ENCODE measurements at places on chromosomes 5 and 9.

DNA sequence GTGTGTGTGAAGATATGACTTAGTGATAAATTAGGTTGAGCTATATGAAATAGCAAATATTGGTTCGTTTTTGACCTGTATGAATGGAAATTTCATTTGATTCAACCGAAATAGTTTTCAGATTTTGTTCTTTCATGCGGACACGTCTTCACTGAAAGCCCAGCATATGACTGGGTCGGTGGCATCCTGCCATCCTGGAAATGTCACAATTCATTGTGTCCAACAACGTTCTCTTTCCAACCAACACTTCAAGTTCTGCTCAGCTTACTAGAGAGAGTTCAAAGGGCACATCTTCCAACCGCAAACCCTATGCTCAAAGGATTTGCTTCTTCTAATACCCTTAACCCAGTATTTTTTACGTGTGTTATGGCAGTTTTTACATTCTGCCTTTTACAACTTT lies 252.5 kb downstream of the NTRK2 start:
- DNase-seq = no peak

GRCh38 chr9:114248299-114248707 lies 74.6 kb upstream of the ORM1 start:
- no peak for DNase-seq

DNA sequence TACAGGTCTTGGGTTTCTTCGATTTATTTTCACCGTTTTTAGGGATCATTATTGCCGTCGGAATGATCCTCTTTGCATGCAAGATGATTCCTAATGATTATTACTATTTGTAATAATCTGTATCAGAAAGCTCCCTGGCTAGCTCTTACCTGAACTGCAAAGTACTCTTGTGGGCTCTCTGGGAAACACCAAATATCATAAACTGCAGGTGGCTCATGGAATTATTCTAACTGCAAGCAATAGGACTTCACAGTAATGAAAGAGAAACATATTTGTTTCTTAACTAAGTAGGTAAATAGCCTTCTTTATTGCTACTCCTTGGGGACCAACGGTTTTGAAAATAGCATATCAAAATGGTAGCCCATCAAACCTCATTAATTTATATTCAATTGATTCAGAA lies 219.4 kb downstream of the NFIB start:
- no peak for DNase-seq

DNA sequence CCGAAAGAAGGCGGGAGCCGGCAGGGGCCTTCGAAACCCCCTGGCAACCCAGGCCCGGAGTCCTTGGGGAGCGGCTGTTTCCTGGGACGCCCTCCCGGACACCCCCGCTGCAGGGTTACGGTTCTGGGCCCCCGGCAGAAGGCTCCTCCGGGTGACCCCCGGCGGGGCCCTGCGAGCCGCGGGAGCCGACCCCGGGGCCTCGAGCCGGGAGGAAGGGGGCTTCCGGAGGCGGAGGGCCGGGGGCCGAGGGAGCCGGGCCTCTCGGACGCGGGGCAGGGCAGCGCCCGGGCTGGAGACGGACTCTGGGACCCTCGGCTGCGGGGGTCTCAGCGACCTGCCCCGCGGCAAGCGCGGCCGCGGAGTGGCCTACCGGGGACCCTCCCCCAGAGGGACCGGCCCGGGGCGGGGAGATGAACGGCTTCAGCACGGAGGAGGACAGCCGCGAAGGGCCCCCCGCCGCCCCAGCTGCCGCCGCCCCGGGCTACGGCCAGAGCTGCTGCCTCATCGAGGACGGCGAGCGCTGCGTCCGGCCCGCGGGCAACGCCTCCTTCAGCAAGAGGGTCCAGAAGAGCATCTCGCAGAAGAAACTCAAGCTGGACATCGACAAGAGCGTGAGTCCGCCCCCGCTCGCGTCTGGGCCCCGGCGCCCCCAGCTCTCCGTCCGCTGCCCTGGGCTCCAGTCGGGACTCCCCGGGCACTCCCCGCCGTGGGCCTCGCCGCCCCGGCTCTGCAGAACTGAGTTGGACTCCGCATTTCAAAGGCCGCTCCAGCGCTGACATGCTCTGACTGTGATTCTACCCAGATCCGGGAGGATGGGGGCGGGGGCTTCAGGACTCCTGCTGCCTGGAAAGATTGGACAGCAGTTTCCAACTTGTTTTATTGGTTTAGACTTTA lies 645 bp downstream of the SAP30L start:
- peak; percentile 57 for DNase-seq

GRCh38 chr5:37532976-37533740 lies 154.0 kb downstream of the WDR70 start:
- peak; percentile 5 for DNase-seq

DNA sequence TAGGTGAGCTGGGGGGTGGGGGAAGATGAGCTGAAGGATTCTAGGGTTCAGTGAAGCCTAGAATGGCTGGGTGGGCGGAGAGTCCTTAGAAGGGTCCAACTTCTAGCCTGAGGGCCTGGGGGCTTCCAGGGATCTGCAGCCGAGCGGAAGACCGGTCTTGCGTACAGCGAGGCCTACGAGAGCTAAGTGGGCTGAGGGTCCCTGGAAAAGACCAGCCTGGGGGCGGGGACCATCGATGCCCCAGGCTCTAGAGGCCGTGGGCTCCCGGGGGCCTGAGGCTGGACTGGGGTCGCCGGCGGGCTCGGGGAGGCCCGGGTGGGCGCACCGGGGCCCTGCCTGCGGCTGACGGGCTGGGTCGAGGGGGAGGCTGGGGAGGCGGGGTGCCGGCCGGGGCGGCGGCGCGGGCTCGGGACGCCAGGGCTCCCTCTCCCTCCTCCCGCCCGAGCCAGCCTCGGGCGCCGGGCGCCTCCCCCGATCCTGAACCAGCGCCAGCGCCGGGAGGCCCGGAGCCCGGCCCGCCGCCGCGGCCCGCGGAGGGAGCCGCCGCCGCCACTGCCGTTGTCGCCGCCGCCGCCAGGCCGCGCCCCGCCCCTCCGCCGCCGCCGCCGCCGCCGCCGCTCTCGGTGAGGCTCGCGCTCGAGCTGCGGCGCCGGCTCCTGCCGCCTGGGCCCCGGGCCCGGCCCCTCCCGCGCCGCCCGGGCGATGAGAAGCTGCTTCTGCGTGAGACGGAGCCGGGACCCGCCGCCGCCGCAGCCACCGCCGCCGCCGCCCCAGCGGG lies at the start of gene MVB12B:
Gene MVB12B (plus strand): TSS at position 602 of the 778 bp plus-strand sequence. CDS start 101 bp downstream, at position 703.
- no peak for DNase-seq

DNA sequence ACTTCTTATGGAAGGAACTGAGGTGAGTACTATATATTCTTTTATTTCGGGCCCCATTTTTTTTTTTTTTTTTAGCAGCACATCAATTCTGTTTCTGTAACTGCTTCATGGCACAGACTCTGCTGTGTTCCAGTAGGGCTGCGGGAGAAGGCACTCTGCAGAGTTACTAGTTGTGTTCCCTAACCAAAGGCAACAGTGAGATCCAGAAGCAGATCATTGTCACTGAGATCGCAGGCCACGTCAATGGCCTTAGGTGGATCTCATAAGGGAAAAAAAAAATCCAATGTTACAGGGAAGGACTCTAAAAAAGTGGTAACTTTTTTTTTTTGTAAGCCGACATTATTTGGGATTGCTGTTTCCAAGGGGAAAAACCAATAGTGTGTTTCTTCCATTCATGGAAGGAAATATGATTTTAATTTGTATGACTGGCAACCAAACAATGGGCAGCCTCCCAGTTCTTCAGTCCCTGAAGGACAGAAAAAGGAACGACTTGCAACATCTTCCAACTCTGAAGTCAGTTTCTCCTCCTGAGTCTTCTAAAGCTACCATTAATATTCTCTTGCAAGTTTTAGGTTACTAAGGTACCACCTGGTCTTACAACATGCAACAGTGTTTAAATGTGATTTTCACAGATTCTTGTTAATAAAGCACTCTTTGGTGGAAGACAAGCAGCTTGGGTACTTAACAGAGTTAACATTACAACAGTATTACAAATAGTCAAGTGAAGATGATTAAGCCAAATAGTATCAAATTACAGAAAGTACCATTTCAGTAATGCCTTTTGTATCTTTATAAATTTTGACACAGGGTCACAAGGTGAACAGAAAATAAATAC lies 52.8 kb downstream of the HABP4 start:
- DNase-seq = peak; percentile 57

DNA sequence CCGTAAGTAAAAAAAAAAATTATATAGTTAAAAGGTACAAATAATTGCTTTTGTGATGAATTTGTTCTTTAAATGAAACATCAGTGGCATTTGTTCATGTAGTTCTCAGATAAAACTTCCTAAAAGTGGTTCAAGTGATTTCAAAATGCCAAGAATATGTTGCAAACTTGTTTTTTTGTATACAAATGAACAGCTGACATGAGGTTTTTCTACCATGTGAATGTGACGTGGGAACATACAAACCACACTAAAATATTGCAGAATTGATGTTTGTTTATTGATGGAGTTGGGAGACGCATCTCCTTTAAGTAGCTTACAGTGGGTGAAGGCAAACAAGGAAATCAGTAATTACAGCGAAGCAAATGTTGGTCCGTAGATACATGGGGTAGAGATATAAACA lies 16.9 kb downstream of the BASP1 start:
- no peak for DNase-seq

GRCh38 chr9:20355022-20355421 lies 267.3 kb downstream of the MLLT3 start:
- peak; percentile 86 for DNase-seq

GRCh38 chr5:88663793-88664216 lies 219.2 kb downstream of the MEF2C start:
- DNase-seq = no peak

- no peak for DNase-seq
These were observed 31.6 kb downstream of the ENC1 start for GRCh38 chr5:74608736-74609601.

DNA sequence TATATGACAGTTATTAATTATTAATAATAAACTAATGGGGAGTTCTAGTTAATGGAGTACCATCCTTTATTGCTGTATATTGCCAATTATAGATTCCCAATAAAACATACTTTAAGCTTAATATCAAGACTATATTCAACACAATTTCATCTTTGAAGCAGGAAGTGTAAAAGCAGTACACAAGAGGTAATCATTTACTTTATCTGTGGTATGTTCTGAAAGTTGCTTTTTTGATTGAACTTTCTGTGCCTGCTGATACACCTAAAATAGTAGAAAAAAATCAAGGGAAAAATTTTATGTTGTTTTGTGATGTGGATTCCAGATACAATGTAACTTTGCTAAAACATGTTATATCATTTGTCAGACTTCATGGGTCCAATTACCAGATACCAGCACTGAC lies 58.0 kb downstream of the ACO1 start:
- DNase-seq = no peak

DNA sequence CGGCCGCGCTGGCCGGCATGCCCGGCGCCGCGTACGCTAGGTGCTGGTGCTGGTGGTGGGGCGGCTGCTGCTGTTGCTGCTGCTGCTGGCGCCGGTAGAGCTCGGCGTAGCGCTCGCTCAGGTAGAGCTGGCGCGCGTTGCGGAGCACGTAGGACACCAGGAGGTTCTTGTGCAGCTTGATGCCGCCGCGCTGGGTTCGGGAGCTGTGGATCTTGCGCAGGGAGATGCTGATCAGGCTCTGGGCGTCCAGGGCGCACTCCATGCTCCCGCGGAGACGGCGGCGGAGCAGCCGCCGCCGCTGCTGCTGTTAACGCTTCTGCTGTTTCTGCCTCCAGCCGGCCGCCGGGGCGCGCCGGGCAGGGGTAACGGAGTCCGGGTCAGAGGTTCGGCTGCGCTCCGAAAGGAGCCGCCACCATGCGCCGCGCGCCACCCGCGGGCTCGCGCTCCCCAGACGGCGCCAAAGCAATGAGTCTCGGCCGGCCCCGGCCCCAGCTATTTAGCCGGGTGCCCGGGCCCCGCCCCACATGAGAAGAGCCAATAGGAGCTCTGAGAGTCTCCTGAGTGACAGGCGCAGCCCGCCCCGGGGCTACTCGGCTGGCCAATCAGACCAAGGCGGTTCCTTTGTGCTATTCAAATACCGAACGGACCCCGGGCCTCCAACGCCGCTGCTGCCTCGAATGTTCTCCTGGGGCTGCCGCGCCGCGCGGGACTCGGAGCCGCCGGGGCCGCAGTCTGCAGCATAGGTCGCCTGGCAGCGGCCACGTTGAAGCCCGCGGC lies at the start of gene IER5L:
Gene IER5L (minus strand): TSS at position 471 of the 777 bp plus-strand sequence. CDS start 209 bp downstream, at position 262.
- DNase-seq = peak; percentile 94

GRCh38 chr5:143653256-143653655 lies 158.7 kb upstream of the HMHB1 start:
- DNase-seq = no peak

DNA sequence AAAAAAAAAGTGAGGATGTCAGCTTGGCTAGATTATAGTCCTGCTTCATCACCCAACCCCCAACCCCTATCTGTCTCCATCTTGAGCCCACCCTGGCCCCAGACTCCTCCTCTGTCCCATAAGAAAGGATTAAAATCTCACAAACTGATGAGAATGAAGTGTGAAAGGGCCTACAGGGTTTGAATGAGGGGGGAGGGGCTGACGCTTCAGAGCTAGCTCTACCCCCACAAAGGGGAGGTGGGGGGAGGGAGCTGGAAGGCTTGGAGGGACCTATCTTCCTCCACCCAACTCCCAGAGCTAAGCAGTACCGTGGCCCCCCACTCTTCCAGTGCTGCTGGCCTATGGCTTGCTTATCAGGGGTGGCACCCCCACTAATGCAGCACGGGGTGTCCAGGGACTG lies 43.7 kb upstream of the HAND1 start:
- no peak for DNase-seq

DNA sequence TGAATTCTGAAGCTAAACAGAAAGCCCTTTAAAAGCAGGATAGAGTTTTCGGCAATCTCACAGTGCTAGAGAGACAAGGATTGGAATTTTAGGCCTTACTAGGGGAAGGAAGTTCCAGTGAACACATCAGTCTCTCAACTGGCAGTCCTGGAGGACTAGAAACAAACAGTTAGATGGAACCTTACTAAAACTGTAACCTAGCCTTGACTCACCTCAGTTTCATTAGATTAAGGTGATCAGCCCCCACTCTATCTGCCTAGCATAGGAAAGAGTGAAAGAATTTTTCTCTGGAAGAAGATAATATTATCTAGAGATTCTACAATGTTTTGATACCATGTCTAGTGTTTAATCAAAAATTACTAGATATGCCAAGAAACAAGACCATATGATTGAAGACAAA lies 25.8 kb upstream of the SMIM23 start:
- DNase-seq = peak; percentile 23

GRCh38 chr5:89595056-89595455 lies 712.1 kb upstream of the MEF2C start:
- no peak for DNase-seq

DNA sequence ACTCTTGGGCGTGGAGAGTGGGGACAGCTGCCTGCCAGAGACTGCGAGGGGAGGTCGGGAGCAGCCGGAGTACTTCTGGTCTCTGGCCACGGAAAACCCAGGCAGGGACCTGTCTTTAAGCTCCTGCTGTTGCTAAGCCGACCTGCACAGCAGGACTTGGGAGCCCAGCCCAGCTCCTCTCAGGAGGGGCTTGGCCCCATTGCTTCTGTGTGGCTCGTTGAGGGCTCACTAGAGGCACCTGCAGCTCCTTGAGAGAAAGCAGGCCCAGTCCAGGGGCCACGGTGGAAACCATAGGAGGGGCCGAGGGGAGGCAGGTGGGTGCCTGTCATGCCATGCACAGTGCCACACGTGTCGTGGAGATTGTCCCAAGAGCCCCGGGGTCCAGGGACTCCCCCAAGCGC lies 3.3 kb upstream of the LCN2 start:
- no peak for DNase-seq

Measured in fibroblast of the aortic adventitia (primary cell).